Activated T-helper 1 cell treated with anti-CD3 and anti-CD28 coated beads, Interleukin-2, amount 50 U/mL, for 16 hours (primary cell): ENCODE measurements at places on chromosomes 2 and 18.
A peak's percentile ranks its signal among the peaks of the same experiment; 100 is the strongest.

DNA sequence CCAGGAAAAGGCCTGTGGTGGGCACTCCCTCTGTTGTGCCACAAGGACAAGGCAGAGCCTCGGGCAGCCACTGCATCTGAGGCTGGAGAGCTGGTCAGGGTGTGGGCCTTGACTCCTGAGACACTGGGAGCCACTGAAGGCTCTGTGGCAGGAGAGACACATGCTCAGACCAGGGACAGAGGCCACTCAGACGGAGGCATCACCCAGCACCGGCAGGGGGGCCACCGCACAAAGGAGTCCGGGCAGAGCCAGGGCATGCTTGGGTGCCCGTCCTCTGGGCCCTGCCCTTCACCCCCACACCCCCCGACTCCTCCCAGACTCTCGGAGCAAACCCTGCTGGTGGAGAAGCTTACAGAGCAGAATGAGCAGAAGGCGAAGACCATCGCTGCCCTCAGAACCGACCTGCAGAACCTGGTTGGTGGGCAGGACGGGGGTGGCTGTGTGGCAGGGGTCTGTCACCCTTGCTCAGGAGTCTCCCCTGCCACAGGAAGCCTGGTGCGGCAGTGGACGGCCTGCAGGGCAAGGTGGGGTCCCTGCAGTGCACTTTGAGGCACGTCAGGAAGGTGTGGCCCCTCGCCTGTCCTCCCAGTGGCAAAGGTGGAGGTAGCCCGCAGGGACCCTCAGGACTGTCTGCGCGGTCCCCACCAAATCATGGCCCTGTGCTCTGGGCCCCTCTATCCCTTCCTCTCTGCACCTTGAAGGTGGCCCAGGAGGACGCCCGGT lies 26.0 kb downstream of the CROCC2 start:
- peak; percentile 1 for DNase-seq

DNA sequence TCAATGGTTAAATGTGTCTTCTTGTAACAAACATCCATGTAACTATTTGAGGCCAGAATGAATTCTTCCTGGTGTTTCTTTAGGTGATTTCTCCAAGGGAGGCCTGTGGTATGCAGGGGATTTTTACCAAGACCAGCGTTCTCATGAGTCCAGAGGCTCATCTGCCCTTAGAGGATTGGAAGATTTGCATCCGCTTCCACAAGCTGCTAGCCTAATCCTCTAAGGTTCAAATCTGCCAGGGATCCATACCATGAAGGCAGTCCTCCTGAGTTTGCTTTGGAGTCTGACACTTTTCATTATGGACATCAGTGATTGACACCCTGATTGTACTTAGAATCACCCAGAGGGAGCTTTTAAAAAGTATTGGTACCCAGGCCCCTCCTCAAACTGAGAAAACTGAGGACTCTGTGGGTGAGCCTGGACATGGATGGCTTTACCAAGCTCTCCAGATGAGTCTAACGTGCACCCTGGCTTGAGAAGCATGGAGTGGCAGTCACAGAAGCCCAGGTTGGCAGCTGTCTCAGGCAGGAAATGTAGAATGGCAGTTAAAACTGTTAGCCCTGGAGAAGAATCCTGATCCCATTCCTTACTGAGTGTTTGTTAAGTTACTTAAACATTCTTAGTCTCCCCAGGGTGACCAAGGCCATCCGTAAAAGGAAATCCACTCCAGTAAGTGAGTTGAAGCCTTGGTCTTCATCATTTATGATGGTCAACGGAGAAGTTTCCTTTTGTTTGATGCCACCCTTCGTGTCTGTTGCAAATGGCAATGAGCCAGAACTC lies 95.3 kb upstream of the RMDN2 start:
- DNase-seq, result no peak

- no peak for DNase-seq
Observed at GRCh38 chr18:5424903-5425664, 118.7 kb downstream of the EPB41L3 start.

GRCh38 chr2:239329972-239330572 lies 70.7 kb downstream of the HDAC4 start:
- DNase-seq, result no peak

DNA sequence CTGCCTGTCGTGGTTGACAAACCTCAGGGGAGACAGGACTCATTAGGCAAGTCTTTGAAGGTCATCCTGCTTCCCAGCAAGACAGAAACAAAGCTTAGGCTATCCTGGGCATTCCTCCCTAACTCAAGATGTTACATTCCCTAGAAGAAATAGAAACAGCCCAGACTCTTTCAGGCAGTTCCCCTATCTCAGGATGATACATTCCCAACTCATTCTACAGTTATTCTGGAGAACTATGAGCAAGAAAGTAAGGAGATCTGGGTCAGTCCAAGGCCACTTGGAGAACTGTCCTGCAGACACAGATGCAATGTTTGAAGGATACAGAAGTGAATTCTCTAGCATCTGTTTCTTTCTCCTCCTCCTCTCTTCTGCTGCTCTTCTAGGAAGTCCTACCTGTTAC lies 220.1 kb upstream of the NCKAP5 start:
- no peak for DNase-seq
